NCI-H526 treated with DMSO at 0.1 percent for 48 hours (cell line): ENCODE measurements at places on chromosomes 6 and 20.
A peak's percentile ranks its signal among the peaks of the same experiment; 100 is the strongest.

DNA sequence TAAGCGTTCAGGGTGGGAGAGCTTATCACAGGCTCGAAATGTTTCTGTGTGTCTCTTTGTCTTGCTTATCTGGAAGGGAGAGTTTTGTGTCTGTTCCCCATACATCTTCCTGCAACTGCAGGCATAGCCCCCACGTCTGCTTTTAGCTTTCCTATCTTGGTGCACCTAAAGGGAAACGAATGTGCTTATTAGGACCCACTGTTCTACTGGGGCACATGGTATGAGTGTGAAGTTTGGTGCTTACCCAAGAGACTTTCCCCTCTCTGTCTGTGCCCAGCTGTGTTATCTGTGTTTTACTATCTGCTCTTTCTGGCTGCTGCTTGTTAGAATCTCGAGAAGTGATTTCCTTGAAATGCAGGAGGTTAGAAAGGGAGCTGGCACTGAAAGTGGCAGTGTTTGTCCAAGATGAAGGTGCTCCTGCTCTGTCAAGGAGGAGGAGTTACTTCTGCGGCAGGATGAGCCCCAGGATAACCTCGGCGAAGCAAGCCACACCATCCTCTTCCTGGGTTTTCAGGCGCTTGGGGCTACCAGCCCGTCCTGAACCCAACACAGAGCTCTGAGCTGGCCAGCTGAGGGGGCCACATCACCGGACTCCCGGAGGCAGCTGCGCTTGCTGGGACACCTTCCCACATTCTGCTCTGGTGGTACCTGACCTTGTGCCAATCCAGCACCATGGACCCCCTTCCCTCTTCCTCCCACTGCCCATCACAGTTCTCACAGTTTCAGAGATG, 23.4 kb downstream of the DYNLT1 start:
- no peak for DNase-seq

- no peak for DNase-seq
These were observed 55.0 kb upstream of the VSX1 start for GRCh38 chr20:25136643-25137559.

- DNase-seq = no peak
These were observed 261.0 kb downstream of the ARHGAP18 start for GRCh38 chr6:129448965-129449364.

DNA sequence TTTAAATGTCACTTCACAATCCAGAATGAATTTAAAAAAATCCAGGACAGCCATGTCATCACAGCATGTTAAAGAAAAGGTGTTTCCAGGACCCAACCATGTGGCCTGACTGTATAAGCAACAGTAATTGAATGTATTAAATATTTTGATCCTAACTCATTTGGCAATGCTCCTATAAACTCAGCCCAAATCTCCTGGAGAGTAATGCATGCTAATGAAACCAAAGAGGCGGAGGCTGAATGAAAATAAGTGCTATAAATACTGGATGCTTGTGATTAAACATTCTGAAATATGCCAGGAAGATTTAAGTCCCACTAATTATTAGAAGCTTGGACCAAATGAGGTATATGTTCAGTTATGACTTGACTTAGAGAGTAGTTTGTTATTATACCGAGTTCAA, 486.8 kb downstream of the FRK start:
- no peak for DNase-seq

GRCh38 chr6:132964101-132964867, 149.9 kb downstream of the RPS12 start:
- no peak for DNase-seq

DNA sequence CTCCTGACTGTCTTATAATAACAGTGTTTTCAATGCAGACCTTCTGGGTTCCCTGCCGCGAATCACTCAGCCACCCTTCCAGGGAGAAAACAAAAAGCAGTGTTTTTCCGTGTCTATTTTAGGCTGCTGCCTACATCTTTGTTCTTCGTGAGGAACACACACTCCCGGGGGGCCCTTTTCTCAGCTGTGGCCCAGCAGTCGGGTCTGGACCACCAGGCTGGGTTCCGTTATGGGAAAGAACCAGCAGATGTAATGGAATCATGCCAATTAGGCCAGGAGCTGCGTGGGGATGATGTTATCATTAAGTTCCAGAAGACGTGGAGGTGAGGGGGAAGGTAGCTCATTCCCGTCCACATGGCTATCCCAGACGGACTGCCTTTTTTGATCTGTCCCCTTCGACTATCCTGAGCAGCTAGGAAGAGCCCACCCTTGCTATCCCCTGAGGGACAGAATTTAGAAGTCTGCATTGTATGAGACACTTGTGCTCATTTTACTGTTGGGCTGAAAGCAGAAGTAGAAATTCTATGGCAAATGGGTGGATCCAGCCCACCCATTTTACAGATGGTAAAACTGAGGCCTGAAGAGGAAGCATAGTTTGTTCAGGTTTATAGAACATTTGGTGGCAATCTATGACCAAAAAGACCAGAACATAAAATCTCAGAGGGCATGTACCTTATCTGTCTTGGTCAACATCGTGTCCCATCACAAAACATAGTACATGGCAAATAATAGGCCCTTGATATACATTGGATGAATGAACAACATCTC, 54.5 kb downstream of the KCNB1 start:
- DNase-seq = no peak

DNA sequence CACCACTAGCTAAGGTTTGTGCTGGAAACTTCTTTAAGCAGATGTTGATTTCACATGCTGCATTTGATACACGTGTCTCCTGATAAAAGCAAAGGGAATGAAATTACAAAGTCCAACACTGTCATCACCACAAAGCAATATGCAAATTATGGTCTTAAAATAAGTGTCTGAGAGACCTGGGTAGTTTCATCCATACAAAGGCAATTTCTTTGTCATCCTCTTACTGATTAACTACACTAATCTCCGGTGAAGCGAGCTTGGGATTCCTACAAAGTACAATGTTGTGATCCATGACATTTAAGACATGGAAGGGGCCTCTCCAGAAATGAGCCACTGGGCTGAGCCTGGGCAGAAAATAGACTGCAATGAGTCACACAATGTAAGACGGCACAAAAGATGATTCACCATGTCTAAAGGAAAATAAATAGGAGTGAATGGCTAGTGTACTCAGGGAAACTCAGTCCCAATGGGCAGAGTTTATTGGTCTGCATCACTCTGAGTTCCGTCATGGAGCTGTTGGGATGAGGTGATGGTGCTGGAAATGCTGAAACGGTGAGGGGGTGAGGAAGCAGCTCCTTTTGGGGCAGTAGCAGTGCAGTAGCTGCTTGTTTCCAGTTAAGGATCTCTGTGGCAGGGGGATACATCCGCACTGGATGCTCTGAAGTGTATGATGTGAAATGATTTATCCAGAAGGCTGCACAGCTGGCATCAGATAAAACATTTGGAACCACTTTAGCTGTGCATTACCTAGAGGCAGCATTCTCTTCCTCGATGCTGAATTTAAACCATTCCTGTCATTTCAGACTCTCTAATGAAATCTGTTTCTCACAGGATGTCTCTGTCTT, 103.3 kb downstream of the IBTK start:
- DNase-seq = no peak

DNA sequence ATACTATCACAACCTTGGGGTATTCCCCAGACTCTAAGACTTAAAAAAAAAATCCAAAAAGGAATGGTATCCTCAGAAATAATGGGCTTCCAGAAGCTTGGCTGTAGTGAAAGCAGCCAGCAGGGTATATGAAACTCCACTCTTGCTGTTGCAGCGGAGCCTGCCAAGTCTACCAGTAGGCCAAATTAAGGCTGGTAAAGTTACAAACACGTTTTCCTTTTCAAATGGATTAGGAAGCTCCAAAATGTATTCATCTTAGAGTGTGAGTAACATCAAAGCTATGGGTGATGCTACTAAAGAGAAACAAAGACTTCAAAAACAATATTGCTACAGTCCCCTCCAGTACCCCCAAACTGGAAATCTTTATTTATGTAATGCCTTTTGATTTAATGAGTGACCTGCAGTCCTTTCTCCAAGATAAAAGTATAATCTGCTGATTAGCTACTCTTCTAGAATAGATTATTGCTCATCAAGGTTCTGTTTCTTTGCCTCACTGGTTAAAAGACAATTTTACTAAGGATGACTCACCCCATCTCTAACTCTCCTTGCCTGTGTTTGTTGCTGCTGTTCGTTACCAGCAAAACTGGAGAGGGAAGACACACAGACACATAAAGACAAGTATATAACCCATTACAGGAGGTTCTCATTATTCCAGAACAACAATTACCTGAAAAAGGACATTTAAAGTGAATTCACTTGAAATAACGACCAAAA, 84.9 kb downstream of the BTBD9 start:
- DNase-seq = no peak

GRCh38 chr20:47670913-47671312, 114.4 kb downstream of the SULF2 start:
- no peak for DNase-seq

DNA sequence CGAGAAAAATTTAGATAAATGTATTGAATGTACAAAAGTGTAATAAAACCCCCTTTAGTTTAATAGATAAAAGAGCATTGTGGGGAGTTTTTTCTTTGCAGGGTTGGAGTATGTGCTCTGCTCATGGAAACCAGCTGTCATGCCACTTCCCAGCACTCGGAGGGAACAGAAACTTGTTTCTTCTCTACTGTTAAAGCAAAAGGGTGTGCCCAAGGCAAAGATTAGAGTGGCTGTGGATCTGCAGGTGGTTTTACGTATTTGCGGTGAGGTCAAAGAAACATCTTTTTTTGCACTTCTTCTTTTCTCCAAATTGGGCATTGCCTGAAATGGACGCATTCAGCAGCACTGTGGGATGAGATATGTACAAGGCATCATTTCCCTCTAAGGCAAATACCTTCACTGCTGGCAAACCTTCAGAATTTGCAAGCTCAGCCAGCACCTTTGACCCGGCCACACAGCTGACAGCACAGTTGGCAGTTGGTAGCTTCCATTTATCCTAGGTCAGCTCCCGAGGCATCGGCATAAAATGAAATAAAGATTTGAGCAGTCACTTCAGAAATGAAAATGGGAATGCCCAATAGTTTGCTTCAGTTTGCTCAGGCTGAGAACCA, 178.4 kb upstream of the EYA4 start:
- DNase-seq = no peak

DNA sequence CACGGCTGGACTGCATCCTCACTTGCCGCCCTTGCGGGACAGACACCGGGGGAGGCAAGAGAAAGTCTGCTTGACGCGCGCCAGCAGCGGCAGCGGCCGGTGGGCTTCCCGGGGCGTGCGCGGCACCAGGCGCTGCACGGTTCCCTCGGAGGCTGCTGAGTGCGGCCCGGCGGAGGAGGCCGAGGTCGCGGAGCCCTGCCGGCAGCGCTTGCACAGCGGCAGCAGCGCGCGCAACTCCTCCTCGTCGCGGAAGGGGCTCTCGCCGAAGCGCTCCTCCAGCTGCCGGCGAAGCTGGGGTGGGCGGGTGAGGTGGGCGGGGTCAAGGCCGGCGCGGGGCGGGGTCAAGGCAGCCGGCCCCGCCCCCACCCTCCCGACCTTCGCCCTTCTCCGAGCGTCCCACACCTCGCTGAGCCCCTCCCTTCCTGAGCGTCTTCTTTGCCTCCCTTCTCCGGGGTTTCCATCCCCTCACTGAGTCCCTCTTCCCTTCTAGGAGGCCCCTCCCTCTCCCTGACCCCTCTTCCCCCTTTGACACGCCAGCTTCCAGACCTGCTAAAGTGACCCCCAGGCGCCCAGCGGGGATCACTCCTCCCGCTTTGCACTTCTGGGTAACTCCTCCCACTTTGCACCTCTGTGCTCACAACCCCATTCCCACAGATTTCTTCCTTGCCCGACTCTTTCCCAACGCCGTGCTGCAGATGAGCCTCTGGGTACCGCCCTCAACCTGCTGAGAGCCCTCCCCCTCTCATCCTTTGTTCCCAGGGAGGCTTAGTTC, 8.8 kb downstream of the DUSP15 start:
- peak; percentile 80 for DNase-seq

- DNase-seq = no peak
These were observed 25.1 kb upstream of the TAF8 start for GRCh38 chr6:42025066-42025844.

GRCh38 chr6:21836277-21836676, 242.7 kb downstream of the SOX4 start:
- no peak for DNase-seq

DNA sequence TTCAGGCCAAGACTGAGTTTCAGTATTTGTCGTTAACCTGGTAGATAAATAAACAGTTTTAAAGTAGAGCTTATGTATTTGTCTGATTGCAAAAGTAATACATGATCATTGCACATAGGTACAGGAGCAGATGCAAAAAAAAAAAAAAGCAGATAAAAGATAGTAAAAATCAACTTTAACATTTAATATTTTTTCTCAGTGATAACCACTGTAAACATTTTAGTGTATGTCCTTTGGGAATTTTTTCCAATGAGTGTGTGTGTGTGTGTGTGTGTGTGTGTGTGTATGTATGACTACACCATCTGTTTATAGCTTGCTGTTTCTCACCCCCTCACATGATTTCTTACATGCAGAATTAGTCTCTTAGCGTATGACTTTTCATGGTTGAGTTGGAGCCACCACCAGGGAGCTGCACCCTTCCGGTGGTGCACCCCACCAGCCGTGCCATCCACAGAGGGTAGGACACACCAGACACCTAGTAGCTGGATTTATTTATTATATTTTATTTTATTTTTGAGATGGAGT, 26.3 kb downstream of the WRNIP1 start:
- DNase-seq = no peak

DNA sequence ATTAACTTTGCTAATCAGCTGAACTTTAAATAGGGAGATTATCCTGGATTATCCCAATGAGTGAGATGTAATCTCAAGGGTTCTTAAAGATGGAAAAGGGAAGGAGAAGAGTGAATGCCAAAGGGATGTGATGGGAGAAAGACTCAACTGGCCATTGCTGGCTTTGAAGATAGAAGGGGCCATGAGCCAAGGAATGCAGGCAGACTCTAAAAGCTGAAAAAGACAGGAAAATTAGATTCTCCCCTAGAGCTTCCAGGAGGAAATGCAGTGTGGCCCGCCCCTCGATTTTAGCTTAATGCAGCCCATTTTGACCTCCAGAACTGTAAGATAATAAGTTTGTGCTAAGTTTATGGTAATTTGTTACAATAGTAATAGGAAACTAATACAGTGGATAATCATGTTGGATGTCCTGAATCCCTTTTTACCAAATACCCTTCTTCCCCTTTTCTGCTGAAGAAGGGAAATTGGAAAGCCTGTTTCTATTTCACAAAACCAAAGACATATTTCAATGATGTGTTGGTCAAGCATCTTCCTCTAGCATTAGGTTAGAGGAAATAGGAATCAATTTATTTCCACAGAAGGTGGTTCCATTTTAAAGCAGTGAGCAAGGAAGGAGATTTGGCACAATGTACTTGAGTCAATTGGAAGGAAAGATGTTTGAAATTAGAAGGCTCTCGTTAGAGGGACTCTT, 3.3 kb upstream of the HDDC2 start:
- no peak for DNase-seq

- DNase-seq = peak; percentile 66
These were observed at the start of gene SASH1 for GRCh38 chr6:148342350-148343046. Gene SASH1 (plus strand): TSS chr6:148342838. CDS start chr6:148343068, 230 bp downstream.

DNA sequence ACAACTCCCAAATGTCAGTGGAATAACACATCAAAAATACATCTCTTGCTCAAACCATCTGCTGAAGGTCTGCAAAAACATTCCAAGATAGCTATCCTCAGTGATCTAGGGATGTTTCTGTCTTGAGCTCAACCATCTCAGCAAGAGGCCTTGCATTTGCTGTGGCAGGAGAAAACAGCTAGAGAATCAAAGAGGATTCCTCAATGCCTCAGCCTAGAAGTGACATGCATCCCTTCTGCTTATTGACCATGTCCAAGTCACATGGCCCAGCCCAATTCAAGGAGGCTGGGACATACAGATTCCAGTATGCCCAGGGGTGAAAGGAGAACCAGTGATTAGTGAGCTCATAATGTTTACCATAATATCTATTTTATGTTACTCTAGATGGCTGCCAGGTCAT, 269.5 kb downstream of the PLCB1 start:
- no peak for DNase-seq

GRCh38 chr6:128414943-128415342, 105.5 kb downstream of the PTPRK start:
- no peak for DNase-seq
